Islet precursor cell (in vitro differentiated cells): ENCODE measurements at places on chromosomes 6 and 20.

DNA sequence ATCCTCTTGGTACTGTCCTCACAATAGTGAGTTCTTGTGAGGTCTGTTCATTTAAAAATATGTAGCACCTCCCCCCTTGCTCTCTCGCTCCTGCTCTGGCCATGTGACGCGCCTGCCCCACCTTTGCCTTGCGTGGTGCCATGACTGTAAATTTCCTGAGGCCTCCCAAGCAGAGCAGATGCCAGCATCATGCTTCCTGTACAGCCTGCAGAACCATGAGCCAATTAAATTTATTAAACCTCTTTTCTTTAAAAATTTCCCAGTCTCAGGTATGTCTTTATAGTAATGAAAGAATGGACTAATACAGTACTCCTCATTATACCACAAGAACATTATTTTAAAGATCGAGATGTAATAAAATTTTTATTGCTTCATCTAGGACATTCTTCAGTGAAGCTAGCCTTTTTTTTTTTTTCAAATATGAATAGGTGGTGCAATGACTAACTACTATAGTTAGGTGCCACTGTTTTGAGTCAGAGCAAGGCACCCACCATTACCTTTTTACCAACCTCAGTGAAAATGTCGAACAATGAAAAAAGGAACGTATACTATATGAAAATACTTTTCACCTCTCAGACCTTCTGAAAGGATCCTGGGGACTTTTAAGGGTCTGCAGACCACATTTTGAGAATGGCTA, 191.1 kb upstream of the SGK1 start:
- DNase-seq = no peak

GRCh38 chr20:17439616-17440296, 91.4 kb downstream of the BFSP1 start:
- no peak for DNase-seq

GRCh38 chr6:135323202-135323668, 142.1 kb downstream of the MYB start:
- no peak for DNase-seq

- DNase-seq = no peak
Measured at GRCh38 chr6:79657238-79657637, 26.1 kb downstream of the SH3BGRL2 start.

DNA sequence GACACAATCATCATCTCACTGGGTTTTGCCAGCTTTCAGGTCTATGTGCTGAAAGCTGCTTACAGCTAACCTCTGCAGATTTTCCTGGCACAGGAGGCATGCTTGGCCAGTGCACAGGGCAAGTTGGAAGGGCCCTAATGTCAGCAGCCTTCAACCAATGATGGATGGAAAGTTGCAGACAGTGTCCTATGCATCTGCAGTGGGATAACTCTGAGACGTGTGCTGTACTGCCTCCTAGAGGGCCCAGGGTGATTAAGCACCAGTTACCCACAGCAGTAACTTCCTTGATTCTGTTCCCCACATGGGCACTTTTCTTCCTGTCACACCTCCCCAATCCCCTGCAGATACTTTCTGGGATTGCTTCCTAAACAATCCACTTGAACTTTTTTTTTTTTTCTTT, 38.6 kb downstream of the OVOL2 start:
- no peak for DNase-seq

- no peak for DNase-seq
Measured at GRCh38 chr6:37177077-37177934, 7.4 kb downstream of the PIM1 start.

DNA sequence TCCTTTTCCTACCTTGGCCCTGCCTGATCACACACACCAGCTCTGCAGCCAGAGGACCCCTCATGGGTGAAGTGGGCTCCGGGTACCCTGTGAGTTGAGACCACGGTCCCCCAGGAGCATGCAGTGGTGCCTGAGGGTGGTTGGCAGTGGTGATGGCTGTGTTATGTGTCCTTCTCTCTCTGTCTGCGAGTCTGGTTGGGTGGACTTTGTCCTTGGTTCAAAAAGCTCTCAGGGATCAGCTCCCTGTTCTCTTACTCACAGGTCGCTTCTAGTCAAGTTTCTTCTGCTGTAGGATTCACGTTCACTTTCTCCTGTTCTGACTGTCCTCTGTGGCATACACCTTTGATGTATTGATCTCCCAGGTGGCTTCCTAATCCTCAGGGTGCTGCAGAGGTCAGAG, 84.6 kb downstream of the TXNDC5 start:
- DNase-seq = no peak

- DNase-seq = no peak
Measured at GRCh38 chr6:35343835-35344550, 1.6 kb downstream of the PPARD start.

GRCh38 chr6:43883847-43884651, 114.0 kb downstream of the VEGFA start:
- no peak for DNase-seq

GRCh38 chr6:52360601-52361413, 1.1 kb upstream of the PAQR8 start:
- peak; percentile 82 for DNase-seq

- no peak for DNase-seq
Measured at GRCh38 chr6:162625846-162626540, 101.6 kb downstream of the PRKN start.

DNA sequence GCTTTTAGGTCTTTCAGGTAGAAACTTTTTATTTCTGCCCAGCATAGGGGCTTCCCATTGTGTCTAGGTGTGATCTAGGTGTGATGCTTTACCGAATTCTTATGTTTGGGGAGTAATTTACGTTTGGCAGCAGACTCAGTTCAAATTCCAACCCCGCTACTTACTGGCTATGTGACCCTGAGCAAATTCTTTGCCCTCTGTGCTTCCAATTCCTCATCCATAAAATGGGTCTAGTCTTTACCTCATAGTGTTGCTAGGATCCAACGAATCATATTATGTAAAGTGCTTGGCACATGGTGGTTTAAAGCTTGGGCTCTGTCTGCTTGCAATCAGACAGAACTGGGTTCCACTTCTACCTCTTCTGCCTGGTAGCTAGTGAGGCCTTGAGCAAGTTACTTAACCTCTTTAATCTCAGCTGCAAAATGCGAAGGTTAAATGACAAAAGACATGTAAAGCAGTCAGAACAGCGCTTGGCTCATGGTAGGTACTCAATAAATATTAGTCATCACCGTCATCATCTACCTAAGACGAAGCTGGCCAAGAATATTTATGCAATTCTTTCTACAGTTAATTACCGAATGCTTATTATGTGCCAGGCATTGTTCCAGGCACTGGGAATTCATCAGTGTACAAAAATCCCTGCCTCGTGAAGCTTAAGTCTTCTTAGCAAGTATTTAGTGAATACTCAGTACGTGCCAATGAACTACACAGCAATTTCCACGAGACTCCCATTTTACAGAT, 1.0 kb downstream of the NSFL1C start:
- DNase-seq = peak; percentile 4

- DNase-seq = peak; percentile 52
Measured at GRCh38 chr20:25076731-25077609, 5.0 kb downstream of the VSX1 start.

GRCh38 chr20:33647603-33648395, 14.3 kb upstream of the C20orf144 start:
- DNase-seq = no peak

DNA sequence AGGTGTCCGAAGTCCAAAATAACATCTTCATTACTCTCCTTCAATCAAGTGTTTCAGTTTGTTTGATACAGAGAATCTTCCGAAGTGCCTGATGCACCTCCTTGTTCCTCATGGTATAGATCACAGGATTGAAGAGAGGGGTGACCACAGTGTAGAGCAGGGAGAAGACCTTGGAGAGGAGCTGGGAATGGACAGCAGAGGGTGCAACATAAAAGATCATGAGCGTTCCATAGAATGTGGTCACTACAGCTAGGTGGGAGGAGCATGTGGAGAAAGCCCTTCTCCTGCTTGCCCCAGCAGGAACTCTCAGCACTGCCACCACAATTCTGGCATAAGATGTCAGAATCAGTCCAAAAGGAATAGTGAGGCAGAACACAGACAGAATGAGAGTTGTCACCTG, 11.9 kb downstream of the OR12D1 start:
- no peak for DNase-seq

DNA sequence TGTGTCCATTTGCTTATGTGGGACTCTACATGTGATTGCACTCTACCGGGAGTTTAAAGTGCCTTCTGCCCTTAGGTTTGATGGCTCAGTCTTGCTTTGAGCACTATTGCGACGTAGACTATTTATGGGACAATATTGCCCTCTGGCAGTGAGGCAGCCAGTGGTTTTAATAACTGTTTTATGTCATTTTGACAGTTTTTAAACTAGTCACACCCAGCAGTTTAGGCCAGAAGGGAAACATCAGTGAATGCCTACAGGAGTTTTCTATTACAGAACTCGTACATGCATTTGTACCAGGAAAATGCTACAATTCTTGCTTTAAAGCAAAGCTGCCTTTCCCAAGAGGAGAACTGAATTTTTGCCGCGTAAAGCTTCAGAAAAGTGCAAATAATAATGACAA, 813.7 kb downstream of the KIF16B start:
- DNase-seq = no peak

GRCh38 chr6:33787346-33787953, 1.5 kb downstream of the LEMD2 start:
- DNase-seq = no peak

- no peak for DNase-seq
Measured at GRCh38 chr6:37615564-37616340, 81.9 kb downstream of the MDGA1 start.

DNA sequence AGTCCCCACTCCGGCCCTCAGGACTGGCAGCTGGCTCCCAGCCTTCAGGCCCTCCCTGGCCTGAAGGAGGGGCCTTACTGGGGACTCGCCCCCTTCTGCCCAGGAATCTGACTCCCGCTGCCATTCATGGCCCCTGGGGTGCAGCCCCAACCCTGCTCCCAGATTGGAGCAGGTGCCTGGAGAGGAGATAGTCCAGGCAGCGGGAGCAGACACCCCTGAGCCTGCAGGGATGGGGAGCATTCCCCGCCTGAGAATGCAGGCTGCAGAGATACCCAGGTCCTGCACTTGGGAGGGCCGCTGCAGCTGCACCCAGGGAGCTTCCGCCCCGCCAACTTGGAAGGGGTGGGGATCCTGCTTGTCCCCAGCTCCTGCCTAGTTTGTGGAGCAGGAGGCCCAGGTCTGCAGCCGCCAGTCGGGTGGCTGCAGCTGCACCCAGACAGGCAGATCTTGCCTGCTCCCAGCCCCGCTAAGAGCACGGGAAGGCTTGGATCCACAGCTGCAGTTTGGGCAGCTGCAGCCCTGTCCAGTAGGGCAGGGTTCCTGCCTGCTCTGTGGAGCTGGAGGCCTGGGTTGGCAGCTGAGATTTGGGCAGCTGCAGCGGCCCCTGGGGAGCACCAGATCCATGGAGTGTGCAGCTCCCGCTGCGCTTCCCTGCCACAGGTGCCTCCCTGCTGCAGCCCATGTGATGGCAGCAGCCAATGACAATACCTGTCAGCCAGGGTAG, 5.2 kb downstream of the GTSF1L start:
- DNase-seq = peak; percentile 46

GRCh38 chr6:94144807-94145206, 725.4 kb upstream of the EPHA7 start:
- no peak for DNase-seq

GRCh38 chr20:34629342-34629741, 47.5 kb downstream of the PIGU start:
- DNase-seq = no peak

DNA sequence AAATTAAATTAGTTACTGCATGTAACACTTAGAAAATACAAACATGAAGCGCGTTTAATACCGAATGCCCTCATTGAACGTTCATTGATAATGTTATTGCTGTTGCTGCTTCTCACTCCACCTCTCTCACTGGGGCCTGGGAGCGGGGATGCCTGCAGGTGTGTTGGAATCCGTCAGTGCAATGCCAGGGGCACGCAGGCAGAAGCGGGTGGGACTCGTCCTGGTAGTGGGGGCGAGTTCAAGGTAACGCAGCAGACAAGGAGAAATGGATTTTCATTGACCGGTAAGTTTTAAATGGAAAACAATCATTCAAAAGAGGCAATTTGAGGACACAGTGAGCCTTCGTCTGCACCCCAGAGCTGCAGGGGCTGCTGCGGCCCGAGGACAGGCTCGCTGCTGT, 71.2 kb upstream of the AFDN start:
- no peak for DNase-seq

DNA sequence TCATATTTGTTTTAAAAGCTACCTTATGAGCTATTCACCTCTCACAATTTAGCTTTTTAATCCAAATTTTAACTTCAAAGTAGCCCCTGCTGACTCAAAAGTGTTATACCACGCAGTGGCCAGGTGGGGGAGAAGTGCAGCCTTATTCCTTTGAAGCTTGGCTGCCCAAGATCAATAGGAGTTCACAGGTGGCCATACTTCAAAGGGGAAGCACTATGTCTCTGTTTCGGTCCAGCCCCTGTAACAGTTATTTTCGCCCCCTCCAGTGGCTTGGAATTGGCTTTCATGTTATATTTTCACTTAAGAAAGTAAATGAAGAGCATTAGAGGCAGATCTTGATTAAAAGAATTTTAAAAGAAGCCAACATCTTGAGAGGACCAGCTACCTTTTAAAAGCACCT, 608.4 kb downstream of the EPHA7 start:
- DNase-seq = peak; percentile 81

DNA sequence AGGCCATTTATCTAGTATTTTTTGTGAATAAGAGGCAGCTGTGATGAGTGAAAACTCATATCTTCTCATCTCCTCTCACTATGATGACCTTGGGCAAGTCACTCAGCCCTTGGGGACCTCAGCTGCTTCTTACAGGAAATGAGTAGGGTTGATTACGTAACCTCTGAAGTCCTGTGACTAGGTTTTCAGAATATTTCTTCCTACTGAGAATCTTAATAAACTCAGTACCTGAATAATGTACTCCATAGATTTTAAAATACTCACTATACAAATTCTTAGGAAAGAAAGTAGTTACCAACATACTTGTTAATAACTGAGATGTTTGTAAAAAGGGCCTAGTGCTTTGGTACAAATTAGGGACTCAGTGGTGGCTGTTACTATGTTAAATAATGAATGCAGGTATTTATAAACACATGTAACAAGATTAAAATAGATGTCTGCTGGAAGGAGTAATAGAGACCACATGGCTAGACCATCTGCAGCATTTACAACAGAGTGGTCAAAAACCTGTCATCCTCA, 60.9 kb downstream of the RPRD1B start:
- no peak for DNase-seq

DNA sequence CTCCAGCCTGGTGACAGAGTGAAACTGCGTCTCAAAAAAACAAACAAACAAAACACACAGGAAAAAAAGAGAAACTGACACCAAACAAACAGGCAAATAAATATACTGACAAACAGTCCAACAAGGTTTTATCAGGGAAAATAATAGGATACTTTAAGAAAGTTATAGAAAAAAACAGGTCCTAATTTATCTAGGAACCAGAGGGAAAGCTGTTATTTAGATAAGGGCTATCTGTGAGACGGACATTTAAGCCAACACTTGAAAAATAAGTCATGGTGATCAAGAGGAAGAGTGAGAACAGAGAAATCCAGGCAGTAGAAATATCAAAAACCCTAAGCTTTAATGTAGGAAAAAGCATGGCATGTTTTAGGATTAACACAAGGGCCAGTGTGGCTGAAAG, 68.9 kb downstream of the FAM217A start:
- DNase-seq = no peak
